Fibroblast of villous mesenchyme (primary cell): ENCODE measurements at places on chromosomes 13 and 19. TPM values are rescaled to one million over a fixed set of nuclear protein-coding genes. Genes with fewer than 3 reads are reported as not detected.

The EHD2 gene
- total RNA-seq = 144 and 166 TPM in 2 replicates

The VSTM2B gene
- total RNA-seq = not detected in 2 replicates

The NAA16 gene
- total RNA-seq = 14.8 and 24.2 TPM in 2 replicates

The CAMSAP3 gene
- total RNA-seq = not detected in 2 replicates

The CHST8 gene
- not detected in 2 replicates for total RNA-seq

The ZNF574 gene
- 13.5 and 19.0 TPM in 2 replicates for total RNA-seq

The ADAT3 gene
- total RNA-seq = 3.9 and 4.5 TPM in 2 replicates

The FXYD1 gene
- total RNA-seq = 0.32 TPM in 1 of 2 replicates, not detected in the other

The ATP8B3 gene
- 0.86 and 1.6 TPM in 2 replicates for total RNA-seq

The RDH8 gene
- total RNA-seq = not detected in 2 replicates

The KBTBD6 gene
- 12.6 and 17.7 TPM in 2 replicates for total RNA-seq

The CBY2 gene
- not detected in 2 replicates for total RNA-seq

The IZUMO2 gene
- not detected in 2 replicates for total RNA-seq

The SMIM17 gene
- 0.43 TPM in 1 of 2 replicates, not detected in the other for total RNA-seq

The JOSD2 gene
- 22.9 and 30.0 TPM in 2 replicates for total RNA-seq

The SIGLEC7 gene
- total RNA-seq = not detected in 2 replicates

The CD37 gene
- total RNA-seq = not detected in 2 replicates

The KLHL1 gene
- total RNA-seq = not detected in 2 replicates

The RPS16 gene
- total RNA-seq = 43.2 and 48.3 TPM in 2 replicates

The CEACAM21 gene
- not detected in 2 replicates for total RNA-seq

The CATSPERD gene
- total RNA-seq = not detected in 2 replicates

The CGB8 gene
- total RNA-seq = not detected in 2 replicates

The NTF4 gene
- total RNA-seq = not detected in 2 replicates

The ZIM2 gene
- not detected in 2 replicates for total RNA-seq

The FBXO27 gene
- total RNA-seq = 2.9 and 4.7 TPM in 2 replicates

The CGB5 gene
- 0.32 TPM in 1 of 2 replicates, not detected in the other for total RNA-seq

The TM9SF2 gene
- 115 and 165 TPM in 2 replicates for total RNA-seq

The THOP1 gene
- 65.7 and 72.5 TPM in 2 replicates for total RNA-seq

The GDF15 gene
- 28.9 and 49.9 TPM in 2 replicates for total RNA-seq

The ZNF43 gene
- total RNA-seq = 6.4 and 9.1 TPM in 2 replicates

The MAB21L1 gene
- under 0.01 and 0.32 TPM in 2 replicates for total RNA-seq

The SMG9 gene
- 13.0 and 14.5 TPM in 2 replicates for total RNA-seq

The CCDC169 gene
- total RNA-seq = 0.97 and 4.3 TPM in 2 replicates

The SSBP4 gene
- total RNA-seq = 56.1 and 73.4 TPM in 2 replicates

The CNFN gene
- 0.32 TPM in 1 of 2 replicates, not detected in the other for total RNA-seq

The SPTBN4 gene
- total RNA-seq = 0.32 and 1.3 TPM in 2 replicates

The ZNF549 gene
- total RNA-seq = 4.5 and 6.5 TPM in 2 replicates

The NLRP11 gene
- not detected in 2 replicates for total RNA-seq

The BRCA2 gene
- 10.4 and 11.0 TPM in 2 replicates for total RNA-seq
